SK-N-SH treated with all-trans-retinoic acid at 6 μM for 48 hours (cell line): ENCODE measurements at places on chromosomes 3 and 15.

DNA sequence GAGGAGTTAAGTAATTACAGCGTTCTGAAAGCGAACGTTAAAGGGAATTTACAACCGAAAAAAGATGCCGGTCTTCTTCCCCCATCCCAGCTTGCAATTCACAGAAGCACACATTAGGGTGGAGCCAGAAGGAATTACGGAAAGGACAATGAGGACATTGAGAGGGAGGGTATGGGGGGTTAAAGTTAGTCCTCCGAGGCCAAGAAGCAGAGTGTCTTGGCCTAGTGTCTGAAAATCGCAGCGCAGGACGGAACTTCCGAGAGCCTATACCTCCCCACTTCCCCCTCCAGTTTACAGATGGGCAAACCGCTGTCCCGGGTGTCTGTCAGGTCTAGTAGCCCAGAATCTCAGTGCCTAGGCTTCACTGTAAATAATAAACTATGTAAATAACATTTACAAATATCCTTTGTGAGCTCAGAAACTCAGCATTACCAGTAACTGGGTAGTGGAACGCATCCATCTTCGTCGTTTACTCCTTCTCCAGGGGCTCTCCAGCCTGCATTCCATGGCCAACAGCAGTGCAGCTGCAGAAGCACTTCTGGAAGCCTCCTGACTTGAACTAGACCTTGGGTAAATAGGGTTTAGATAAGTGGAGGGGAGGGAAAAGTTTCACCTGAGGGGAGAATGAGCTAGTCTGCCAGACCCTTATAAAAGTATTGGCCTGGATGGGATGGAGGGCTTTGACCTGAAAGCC, 922 bp downstream of the ADPRH start:
- ATAC-seq = no peak

- no peak for ATAC-seq
Observed at GRCh38 chr3:116640109-116640508, 69.5 kb upstream of the TUSC7 start.

DNA sequence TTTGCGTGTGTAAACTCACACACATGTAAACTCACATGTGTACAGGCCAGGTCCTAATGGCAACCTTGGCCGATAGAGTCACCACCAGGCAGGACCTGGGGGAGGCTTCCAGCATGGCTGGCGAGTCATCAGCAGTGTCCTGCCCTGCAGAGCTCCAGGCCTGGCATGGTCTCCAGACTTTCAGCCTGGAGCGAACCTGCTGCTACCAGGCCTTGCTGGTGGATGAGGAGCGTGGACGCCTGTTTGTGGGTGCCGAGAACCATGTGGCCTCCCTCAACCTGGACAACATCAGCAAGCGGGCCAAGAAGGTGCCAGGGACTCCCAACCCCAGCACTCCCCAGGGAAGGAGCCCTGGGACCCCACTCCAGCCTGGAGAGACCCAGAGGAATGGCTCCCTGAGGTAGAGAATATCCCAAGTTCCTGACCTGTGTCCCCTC, 1.0 kb downstream of the SEMA3B start:
- ATAC-seq = peak; percentile 14; the same call in 2 of the 3 replicates

- peak; percentile 84 for ATAC-seq
Observed at GRCh38 chr3:149575961-149576564, 81.8 kb downstream of the WWTR1 start.

DNA sequence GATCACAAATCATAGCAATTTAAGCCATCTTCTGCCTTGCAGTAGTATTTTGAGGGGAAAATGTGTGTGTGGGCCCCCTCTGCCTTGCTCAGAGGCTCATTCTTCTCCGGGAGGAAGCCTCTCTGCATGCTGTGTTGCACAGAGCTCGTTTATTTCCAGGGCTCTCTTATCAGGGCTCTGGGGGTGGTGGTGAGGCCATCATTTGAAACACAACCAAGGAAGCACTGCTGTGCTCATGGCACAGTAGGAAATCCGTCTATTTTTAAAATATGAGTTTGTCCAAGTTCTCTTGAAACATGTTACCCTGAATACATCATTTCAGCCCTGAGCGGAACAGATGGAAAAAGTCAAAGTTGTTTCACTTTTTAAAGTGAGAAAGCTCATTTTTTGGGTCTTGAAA, 369.0 kb upstream of the CFAP20DC start:
- no peak for ATAC-seq

- ATAC-seq = no peak
Observed at GRCh38 chr15:79987569-79987955, 16.6 kb upstream of the BCL2A1 start.

DNA sequence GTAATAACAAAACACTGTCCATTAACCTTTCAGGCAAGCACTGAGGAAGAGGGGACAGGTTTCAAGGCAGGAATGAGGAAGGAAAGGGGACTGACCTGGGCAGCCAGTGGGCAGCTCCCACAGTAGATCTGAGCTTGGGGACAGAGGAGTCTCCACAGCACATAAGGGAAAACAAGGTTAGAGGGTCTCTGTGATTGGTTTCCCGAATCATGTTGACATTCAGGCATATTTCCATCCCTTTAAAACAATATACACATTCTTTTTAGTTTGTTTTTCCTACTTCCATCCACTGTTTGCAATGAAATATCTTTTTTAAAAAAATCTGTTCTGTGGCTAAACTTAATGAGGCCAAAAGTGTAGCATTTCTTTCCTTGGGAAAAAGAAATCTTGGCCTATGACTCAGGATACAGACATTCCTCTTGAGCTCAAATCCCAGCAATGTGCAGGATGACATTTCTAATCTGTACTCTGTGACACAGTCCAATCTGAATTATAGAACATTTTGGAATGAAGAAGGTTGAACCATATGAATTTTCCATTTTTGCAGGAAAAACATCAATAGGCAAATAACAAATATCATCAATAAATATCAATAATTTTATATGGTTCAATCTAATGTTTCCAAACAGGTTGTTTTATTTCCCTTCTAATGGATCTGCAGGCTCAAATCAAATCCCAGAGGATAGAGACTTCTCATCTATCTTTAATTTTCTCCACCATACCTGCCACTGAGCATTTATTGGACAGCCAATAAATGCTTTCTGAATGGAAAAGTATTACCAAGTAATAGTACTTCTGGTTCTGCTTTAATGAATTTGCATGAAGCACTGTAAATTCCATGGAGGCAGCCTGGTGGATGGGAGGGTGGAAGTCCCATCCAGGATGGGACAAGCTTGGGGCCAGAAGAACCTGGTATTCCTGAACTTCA, 54.1 kb downstream of the ITGB5 start:
- peak; percentile 57 for ATAC-seq

- ATAC-seq = no peak
Observed at GRCh38 chr3:81045246-81045645, 716.2 kb downstream of the GBE1 start.

DNA sequence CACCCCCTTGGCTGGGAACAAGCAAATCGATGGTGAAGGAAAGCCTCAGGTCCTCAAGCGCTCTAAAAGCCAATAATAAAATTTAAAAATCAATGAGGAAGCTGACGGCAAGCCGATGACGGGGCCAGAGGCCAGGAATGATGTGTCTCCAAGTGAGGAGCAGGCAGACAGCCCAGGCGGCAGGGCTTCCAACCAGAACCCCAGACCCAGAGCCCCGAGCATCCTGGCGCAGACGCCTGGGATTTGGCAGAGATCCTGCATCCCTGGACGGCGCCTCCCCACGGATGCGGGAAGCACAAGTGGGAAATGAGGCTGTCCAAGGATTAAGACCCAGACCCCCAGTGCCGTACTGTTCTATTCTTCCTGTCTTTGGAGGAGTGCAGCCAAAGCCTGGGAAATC, 123.0 kb upstream of the PROK2 start:
- no peak; the same call in 2 of the 3 replicates for ATAC-seq

DNA sequence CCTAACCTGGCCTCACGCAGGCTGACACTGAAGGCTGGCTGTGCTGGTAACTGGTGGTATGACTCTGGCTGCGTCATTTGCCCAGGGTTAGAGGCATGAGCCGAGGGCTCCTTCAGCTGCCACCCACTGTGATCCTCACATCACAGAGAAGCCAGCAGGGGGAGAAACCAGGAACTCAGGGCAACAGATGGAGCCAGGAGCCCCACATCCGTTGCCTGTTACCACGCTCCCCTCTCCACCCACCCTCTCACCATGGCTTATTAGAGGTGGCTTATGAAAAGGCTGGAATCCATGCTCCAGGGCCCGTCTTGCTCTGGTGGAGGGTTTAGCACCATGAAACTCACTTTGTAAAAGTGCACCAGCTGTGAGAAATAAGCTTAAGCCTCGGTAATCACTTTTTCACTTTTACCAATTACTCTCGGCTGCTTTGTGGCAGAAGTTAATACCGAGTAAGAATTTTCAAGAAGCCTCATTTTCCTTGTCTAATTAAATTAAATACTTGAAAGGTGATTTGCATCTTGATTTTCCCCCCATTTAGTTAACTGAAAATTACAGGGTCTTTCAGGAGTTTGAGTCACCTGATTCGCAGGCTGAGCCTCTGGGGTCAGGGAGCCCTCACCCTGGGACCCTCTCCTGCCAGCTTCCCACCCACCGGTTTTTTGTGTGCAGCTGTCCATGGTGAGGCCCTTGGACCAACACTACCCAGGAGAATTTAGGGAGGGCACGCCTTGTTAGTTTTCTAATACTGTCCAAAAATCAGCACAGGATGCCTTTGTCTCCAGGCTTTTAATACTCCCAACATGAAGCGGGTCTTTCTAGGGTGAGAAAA, 60.9 kb downstream of the ASB7 start:
- peak; percentile 66 for ATAC-seq

GRCh38 chr3:70829092-70829491, 516.7 kb upstream of the MDFIC2 start:
- peak; percentile 63 for ATAC-seq

GRCh38 chr3:182910936-182911781, 69.2 kb downstream of the DCUN1D1 start:
- ATAC-seq = no peak

GRCh38 chr15:67035886-67036285, 29.5 kb upstream of the SMAD3 start:
- ATAC-seq = peak; percentile 88

- no peak for ATAC-seq
Observed at GRCh38 chr15:35738370-35738769, 192.4 kb upstream of the DPH6 start.

DNA sequence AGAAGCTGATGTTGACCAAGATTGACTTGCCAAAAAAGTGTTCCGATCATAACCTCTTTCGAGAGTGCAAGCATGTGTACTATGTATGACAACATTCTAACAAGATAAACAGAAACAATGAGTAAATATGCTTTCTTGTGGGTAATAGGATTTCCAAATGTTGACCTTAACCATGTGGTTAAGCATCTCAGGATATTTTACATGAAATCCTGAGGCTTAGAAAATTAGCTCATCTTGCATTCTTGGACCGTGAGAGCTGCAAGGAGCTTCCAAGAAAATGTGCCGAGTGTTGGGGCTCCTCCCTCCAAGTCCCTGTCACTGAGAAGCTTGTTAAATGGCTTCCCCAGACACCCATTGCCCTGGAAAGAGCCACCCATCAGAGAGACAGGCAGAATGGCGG, 50.1 kb downstream of the C3orf20 start:
- no peak for ATAC-seq

DNA sequence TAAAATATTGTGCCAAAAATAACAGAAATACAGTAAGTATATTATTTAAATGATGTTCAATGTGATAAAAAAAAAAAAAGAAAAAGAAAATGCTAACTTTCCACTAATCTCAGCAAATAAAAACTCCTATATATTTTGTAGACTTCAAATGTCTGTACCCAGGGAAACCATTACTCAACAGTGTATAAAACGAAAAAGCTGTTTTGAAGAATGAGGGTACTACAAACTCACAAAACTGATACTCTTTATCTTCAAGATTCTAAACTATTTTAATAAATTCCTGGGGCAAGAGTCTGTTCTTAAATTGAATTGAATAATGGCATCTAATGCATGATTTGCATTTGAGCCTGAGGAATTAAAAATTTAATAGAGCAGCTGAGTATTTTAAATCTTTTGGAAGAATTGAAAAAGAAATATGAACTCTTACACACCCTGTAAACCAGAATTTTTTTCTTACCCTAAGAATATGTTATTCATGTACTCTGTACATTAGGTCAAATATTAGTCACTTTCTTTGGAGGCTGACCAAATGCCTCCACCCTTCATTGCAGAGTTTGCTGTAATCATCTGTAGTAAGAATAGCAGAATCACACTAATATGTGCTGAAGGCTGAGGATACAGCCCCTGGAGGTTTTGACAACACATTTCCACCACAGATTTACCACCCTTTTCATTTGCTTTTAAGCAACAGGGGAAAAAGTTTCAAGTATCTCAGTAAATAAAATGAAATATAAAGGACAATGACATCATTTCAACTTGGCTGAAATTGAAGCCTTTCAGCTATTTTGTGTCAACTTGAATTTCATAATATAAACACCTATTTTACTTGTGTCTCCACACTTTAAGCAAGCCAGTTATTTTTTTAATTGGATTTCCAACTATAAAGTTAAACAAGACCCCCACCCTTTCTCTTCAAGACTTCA, 79.7 kb downstream of the FBN1 start:
- peak; percentile 89 for ATAC-seq

DNA sequence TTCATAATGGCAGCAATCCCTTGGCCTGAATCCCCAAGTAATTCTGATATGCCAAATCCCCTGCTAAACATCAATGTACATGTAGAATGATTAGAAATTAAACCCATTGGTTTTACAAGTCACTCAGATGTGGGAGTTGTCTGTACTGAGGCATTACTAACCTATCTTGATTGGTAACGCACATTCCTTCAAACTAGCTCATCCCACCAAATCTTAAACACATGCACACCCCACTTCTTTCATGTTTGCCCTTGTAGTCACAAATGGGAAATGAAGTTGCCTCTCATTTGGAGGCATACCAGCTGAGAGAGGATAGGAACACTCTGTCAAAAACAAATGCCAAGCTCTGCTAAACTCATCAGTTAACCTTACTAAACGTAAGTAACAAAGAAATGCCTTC, 29.1 kb upstream of the MAN2C1 start:
- ATAC-seq = no peak

DNA sequence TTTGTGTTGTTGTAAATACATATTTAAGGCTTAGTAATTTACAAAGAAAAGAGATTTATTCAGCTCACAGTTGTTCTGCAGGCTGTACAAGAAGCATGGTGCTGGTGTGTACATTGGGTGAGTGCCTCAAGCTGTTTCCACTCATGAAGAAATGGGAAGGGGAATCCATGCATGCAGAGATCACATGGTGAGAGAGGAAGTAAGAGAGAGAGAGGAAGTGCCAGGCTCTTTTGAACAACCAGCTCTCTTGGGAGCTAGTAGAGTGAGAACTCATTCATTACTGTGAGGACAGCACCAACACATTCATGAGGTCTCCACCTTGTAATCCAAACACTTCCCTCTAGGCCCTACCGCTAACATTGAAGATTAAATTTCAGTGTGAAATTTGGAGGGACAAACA, 909.2 kb downstream of the NSUN3 start:
- no peak for ATAC-seq

- ATAC-seq = no peak
Observed at GRCh38 chr3:110067527-110067926, 730.2 kb upstream of the DPPA4 start.
